NCI-H1694 treated with DMSO at 0.1 percent for 48 hours (cell line): ENCODE measurements at places on chromosomes 5 and 9.

GRCh38 chr9:123132696-123133095 is 99.2 kb downstream of the GPR21 start:
- no peak for DNase-seq

GRCh38 chr5:54194318-54194717 is 116.1 kb downstream of the ARL15 start:
- no peak for DNase-seq

- no peak for DNase-seq
Measured at GRCh38 chr5:154465169-154465568, 12.9 kb downstream of the HAND1 start.

- no peak for DNase-seq
Measured at GRCh38 chr5:175582697-175583096, 75.2 kb upstream of the HRH2 start.

- DNase-seq = no peak
Measured at GRCh38 chr5:168666356-168666755, 87.2 kb upstream of the PANK3 start.
